CD4-positive, alpha-beta T cell treated with Interleukin-10 for 1 hour (primary cell): ENCODE measurements at places on chromosomes 6 and 20.

DNA sequence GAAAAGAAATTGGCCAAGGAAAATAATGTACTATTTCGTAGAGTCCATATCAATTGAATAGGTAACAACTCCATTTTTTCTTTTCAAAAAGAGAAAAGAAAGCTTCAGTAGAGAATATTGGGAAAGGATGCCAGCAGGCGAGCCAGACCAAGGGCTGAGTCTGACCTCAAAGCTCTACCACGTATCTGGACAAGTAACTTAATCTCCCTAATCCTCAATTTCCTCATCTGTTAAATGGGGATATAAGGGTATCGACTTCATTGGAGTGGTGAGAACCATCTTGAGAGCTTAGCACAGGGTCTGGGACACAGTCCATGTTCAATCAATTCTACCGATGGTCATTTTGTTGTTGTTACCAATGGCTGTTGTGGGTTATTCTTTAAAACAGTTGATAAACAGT is 63.2 kb upstream of the TBC1D7 start:
- no peak for DNase-seq

- no peak for DNase-seq
Observed at GRCh38 chr6:1624851-1625781, 15.4 kb downstream of the FOXC1 start.

GRCh38 chr6:70693887-70694286 is 26.2 kb downstream of the SMAP1 start:
- no peak for DNase-seq

DNA sequence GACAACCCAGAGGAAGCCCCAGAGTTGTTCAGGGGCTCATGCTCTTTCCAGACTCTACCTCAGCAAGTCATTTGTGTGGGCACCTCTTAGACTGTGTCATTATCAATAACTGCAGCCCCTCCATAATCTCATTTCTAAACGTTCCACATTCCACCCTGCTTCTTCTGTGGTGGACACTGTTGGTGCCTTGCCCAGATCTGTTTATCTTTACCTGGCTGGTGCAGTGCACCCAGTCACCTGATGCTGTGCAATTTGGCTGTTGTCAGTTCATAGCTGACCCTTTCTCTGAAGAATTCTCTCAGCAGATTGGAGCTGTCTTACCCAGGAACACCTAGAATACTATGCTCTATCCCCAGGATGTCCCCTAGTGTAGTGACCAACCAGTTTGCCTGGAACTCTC is 80.0 kb downstream of the ATRN start:
- DNase-seq: no peak
